Small intestine (tissue), 16 donors: ENCODE measurements at places on chromosomes 2 and 18. TPM values are rescaled to one million over a fixed set of nuclear protein-coding genes. Genes with fewer than 3 reads are reported as not detected.

DNA sequence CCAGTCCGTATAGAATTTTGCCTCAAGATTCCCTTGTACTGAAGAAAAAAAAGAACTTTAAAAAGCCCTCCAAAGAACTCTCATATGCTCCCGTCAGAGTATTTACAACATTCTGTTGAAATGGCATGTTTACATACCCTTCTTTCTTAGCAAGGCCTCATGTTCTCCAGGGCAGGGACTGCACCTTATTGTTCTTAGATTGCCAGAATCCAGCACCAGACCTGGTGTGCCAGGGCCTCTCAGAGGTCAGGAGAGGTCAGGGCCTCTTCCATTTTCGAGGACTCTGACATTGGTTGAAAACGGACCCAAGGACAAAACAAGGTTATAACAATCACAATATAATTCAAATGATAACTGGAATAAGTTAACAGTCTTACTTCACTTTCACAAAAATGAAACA, 78.2 kb downstream of the TNP1 start:
- no peak overlapping the region for H3K4me3 ChIP-seq
- H3K4me1 ChIP-seq = no peaks in the 10 kb centered on the region
- H3K36me3 ChIP-seq = no peaks in the 10 kb centered on the region
- DNase-seq = no peak

EPB41L3 gene
- 108 TPM for polyA plus RNA-seq

DNA sequence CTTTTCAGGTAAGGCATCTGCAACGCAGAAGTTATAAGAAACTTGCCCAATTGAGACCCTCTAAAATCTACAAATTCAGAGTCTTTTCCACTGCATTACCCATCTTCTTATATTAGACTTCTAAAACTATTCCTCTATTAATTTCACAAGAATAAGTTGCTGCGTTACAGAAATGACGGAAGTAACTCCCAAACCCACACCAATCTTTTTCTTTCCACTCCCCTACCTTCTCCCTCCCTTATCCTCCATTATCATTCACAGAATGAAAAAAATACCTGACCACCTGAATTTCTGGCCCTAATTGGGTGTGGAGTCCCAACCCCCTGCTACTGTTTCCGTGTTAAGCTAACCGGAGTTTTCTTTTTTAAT, 689 bp downstream of the RPRD1A start:
- H3K4me1 ChIP-seq = no peaks in the 10 kb centered on the region
- no peak for DNase-seq
- H3K27ac ChIP-seq = peak overlapping the region; percentile 85
- peak overlapping the region; percentile 86 for H3K4me3 ChIP-seq
- no peaks in the 10 kb centered on the region for H3K27me3 ChIP-seq

- no peaks in the 10 kb centered on the region for H3K4me1 ChIP-seq
- H3K36me3 ChIP-seq = no peaks in the 10 kb centered on the region
- no peaks in the 10 kb centered on the region for H3K27me3 ChIP-seq
- H3K27ac ChIP-seq = no peak overlapping the region
- no peak overlapping the region for H3K4me3 ChIP-seq
Observed at GRCh38 chr18:7170292-7170691, 52.7 kb upstream of the LAMA1 start.

- H3K4me1 ChIP-seq = no peaks in the 10 kb centered on the region
- DNase-seq = peak; percentile 60
- H3K36me3 ChIP-seq = no peaks in the 10 kb centered on the region
- no peak overlapping the region for H3K27ac ChIP-seq
Observed at GRCh38 chr2:189222468-189223105, 43.0 kb upstream of the COL5A2 start.

- H3K27ac ChIP-seq = no peak overlapping the region
- no peaks in the 10 kb centered on the region for H3K27me3 ChIP-seq
- H3K36me3 ChIP-seq = peaks cover 5% of the 10 kb centered on the region
- no peak for DNase-seq
- no peak overlapping the region for H3K4me3 ChIP-seq
- no peaks in the 10 kb centered on the region for H3K4me1 ChIP-seq
Observed at GRCh38 chr2:73913414-73914054, 13.1 kb upstream of the DGUOK start.

MAPRE3 gene
- 3.0 TPM for polyA plus RNA-seq

UGT1A5 gene
- polyA plus RNA-seq = 0.48 TPM

- no peak overlapping the region for H3K27ac ChIP-seq
- DNase-seq = no peak
- H3K36me3 ChIP-seq = no peaks in the 10 kb centered on the region
- no peaks in the 10 kb centered on the region for H3K4me1 ChIP-seq
Observed at GRCh38 chr2:154974041-154974440, 275.5 kb downstream of the KCNJ3 start.

DNA sequence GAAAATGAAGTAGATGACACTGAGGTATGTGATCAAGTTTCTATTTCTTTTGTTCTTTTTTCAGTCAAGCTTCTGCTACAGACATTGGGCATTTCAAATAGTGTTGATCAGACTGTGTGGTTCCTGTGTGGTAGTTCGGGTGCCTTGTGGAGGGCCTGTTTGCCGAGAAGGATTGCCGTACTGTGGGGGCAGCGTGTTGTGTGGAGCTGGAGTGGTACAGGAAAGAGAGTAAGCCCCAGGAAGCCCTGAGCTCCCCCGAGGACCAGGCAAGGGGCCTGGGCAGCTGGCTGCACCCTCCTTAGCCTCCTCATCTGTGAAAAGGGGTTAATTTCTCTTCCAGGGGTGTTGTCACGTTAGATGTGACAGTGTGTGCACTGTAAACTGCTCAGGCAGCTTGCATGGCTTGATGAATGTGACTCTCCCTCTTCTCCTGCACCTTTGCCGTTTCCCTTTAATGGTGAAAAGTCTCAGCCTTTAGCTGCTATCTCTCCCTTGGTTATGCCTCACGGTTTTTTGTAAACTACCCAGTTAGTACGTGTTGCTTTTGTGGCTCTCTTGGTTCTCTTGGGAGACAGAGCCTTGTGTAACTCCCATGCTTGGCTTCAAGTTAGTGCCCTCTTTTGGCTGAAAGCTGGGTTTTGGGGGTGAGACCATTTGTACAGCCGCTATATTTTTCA, 19.5 kb downstream of the C2orf74 start:
- no peak overlapping the region for H3K4me3 ChIP-seq
- H3K27ac ChIP-seq = no peak overlapping the region
- DNase-seq = no peak
- H3K27me3 ChIP-seq = no peaks in the 10 kb centered on the region
- H3K4me1 ChIP-seq = peaks cover 16% of the 10 kb centered on the region
- peaks cover 48% of the 10 kb centered on the region for H3K36me3 ChIP-seq

- DNase-seq = no peak
- no peaks in the 10 kb centered on the region for H3K27me3 ChIP-seq
- no peak overlapping the region for H3K27ac ChIP-seq
- no peaks in the 10 kb centered on the region for H3K4me1 ChIP-seq
- peaks cover 12% of the 10 kb centered on the region for H3K36me3 ChIP-seq
Observed at GRCh38 chr2:121390082-121390692, 105.2 kb upstream of the TFCP2L1 start.

SERPINB11 gene
- not detected for polyA plus RNA-seq

GRCh38 chr2:58140508-58141072, 94.0 kb downstream of the VRK2 start:
- no peak overlapping the region for H3K27ac ChIP-seq
- peaks cover 3% of the 10 kb centered on the region for H3K36me3 ChIP-seq
- H3K4me1 ChIP-seq = no peaks in the 10 kb centered on the region
- no peak for DNase-seq
- H3K4me3 ChIP-seq = no peak overlapping the region
- no peaks in the 10 kb centered on the region for H3K27me3 ChIP-seq

- no peak for DNase-seq
- no peak overlapping the region for H3K27ac ChIP-seq
- no peak overlapping the region for H3K4me3 ChIP-seq
- peaks cover 2% of the 10 kb centered on the region for H3K27me3 ChIP-seq
- H3K36me3 ChIP-seq = no peaks in the 10 kb centered on the region
- no peaks in the 10 kb centered on the region for H3K4me1 ChIP-seq
Observed at GRCh38 chr2:221322741-221323140, 249.4 kb downstream of the EPHA4 start.

- H3K27me3 ChIP-seq = no peaks in the 10 kb centered on the region
- peak overlapping the region; percentile 33 for H3K27ac ChIP-seq
Observed at GRCh38 chr2:96245609-96246390, 20.0 kb downstream of the TMEM127 start.

KIF5C gene
- polyA plus RNA-seq = 4.3 TPM

- no peak overlapping the region for H3K4me3 ChIP-seq
- no peaks in the 10 kb centered on the region for H3K27me3 ChIP-seq
- no peaks in the 10 kb centered on the region for H3K4me1 ChIP-seq
- no peak for DNase-seq
Observed at GRCh38 chr18:43875511-43875910, 598.2 kb upstream of the SYT4 start.

BCL2 gene
- polyA plus RNA-seq = 2.2 TPM

IL37 gene
- polyA plus RNA-seq = not detected
